NCI-H187 treated with DMSO at 0.1 percent for 48 hours (cell line): ENCODE measurements at places on chromosomes 1 and 21.
A peak's percentile ranks its signal among the peaks of the same experiment; 100 is the strongest.

- DNase-seq, result no peak
Measured at GRCh38 chr1:19639999-19640362, 4.1 kb upstream of the NBL1 start.

DNA sequence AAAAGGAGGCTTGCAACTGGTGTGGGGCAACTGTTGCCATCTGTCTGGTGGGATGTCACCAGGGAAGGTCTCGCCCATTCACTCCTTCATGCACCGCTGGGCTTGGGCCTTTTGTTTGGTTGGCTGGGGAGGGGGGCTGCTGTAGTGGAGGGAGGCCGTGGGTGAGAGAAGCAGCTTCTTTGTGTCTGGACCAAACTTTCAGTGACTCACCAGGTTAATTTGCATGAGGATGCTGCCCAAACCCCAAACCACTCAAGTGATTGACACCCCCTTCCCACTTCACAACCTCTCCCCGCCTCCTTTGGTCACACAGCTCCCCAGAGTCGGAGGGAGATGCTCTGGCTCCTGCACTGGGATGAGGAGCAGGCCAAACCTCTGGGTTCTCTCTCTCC, 19.7 kb downstream of the BTG2 start:
- peak; percentile 75 for DNase-seq

DNA sequence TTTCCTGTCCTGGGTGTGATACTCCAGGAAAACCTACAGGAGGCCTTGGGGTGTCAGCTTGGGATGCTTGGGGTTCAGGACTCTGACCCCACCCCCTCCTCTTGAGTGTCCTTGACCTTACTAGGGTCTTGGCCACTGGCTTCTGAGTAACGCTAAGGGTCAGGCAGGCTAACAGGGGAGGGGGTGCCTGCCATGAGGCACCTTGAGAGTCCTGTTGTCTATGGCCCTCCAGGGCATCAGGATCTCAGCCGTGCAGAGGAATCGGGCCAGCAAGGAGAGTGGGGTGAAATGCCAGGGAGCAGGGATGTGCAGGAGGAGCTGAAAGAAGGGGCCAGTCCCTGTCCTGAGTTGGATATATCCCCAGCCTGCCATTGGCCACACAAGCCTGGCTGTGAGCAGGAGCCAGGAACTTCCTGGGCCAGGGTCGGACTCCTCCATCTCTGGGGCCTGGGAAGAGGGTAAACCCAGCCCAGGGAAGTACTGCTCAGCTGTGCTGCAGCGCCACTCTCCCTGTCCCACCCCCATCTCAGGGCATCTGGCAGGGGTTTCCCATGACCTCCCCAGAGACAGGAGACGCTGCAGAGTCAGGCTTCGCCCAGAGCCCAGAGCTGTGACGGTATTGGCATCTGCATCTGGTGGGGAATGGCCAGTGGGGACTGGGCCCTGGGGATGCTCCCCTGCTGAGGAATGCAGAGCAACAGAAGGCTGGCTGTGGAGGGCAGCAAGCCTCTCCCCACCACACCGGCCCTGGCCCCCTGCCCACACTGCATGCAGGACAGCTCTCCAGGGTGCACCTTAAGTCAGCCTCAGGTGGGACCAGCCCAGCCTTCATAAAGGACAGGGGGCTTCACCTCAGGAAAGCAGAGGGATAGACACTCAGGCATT, 6.3 kb downstream of the KIF21B start:
- DNase-seq, result no peak

DNA sequence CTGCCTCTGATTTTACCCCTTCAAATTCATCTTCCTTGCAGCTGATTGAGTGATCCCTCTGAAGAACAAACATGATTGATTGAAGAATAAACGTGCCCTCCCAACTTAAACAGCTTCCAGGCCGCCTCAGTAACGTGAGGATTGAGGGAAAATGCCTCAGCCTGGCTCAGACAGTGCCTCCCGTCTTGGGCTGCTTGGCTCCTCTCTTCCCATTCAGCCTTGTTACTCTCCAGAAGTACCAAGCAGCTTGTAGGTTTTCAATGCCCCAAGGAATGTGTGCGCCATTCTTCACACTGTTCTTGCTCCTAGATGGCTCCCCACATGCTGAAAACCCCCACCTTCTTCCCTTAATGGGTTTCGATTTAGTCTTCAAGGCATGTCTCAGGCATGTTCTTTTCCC, 51.8 kb downstream of the ST6GALNAC5 start:
- DNase-seq, result no peak

- DNase-seq, result no peak
Measured at GRCh38 chr1:1023700-1024099, 3.8 kb downstream of the AGRN start.

- no peak for DNase-seq
Measured at GRCh38 chr1:243316366-243316989, 60.6 kb downstream of the SDCCAG8 start.

DNA sequence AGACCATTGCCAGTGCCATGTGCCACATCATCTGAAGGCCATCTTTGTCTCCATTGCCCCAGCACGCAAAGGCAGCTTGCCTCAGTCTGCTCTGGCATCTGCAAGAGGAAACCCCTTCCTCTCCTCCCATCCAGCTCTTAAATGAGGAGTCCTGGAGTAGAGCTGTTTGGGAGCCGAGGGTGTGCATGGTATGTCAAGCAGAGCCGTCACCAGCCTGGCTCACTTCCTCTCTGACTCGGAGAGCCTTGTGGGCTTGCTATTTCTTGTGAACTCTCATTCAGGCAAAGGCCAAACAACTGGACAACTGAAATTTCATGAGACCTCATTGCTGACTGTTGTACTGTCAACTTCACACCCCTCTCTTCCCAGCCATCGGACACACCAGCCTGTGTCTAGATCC, 143.9 kb downstream of the SIPA1L2 start:
- DNase-seq, result no peak

DNA sequence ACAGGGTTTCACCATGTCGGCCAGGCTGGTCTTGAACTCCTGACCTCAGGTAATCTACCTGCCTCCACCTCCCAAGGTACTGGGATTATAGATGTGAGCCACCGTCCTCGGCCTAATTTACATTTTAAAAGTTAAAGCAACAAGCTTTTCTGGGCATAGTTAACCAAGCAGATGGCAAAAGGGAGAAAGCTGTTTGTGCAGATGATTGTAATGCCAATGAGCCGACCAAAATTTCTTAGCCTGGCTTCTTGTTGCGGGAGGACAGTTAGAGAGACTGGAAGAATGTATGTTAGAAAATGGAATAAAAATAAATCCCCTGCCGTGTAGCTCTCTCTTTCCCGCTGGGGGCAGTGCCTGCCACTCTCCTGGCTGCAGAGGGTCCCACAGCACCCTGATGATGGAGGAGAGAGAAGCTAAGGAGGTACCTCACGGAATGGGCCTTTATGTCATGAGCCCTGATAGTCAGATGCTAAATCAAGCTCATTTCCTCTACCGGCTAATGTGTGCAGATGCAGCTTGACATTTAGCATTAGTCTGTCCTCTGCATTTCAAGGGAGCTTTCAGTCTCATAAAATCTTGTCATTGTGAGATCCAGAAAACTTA, 87.2 kb downstream of the HHAT start:
- DNase-seq, result no peak
